ENCODE measurements at places on chromosomes 3 and 15.

GRCh38 chr15:92582206-92582605 lies 73.4 kb downstream of the FAM174B start:
- DNase-seq = no peak

DNA sequence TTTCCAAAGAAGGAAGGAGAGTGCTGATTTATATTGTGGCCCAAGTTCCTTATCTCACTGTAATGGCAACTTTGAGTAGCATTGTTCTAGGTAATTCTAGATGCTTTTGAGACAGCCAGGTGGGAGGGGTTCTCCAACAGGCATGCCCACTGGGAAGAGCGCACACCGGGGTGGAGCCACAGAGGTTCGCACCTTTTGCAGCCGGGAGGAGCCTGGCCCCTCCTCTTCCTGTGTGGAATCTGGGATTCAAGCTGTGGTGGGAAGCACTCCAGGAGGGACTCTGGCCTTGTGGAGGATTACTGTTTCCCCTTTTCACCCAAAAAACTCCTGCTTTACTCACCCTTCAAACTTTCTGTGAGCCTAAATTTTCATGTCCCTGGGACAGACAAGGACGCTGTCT lies 53.1 kb downstream of the CFAP20DC start:
- DNase-seq = no peak

- DNase-seq = no peak
These were observed 81.9 kb upstream of the SLC25A36 start for GRCh38 chr3:140859592-140860336.

GRCh38 chr15:82540055-82540983 lies at the start of gene RPS17:
TSS of gene RPS17 (minus strand) at chr15:82540457. CDS start at chr15:82540428, 29 bp downstream.
- DNase-seq = no peak

- DNase-seq = no peak
These were observed 111.4 kb downstream of the ZMAT3 start for GRCh38 chr3:178960181-178960580.

DNA sequence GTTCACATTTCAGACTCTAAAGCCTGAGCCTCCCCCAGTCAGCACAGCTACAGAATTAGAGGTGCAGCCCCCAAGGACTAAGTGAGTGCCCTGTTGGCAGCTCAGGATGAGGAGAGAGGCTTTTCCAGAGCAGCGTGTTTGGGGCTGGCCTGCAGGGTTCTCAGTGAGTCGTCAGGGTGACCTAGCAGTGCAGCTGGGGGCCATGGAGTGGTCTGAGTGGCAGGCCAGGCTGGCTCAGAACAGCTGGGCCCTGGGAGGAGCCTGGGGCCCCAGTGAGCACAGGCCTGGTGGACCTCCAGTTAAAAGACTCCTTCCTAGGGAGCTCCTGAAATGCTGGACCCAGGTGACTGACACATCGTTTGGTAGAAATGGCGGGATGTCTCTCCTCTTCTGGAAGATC lies 108.3 kb downstream of the SLC49A4 start:
- no peak for DNase-seq
